Thoracic aorta (tissue), 2 donors: ENCODE measurements at places on chromosomes 7 and 10. TPM values are rescaled to one million over a fixed set of nuclear protein-coding genes. Genes with fewer than 3 reads are reported as not detected.
A peak's percentile ranks its signal among the peaks of the same experiment; 100 is the strongest.

PODXL gene
- total RNA-seq = 50.8 TPM

MAP3K8 gene
- 63.4 TPM for total RNA-seq

GIMAP5 gene
- 35.9 TPM for total RNA-seq

MRLN gene
- not detected for total RNA-seq

FKBP14 gene
- 15.2 TPM for total RNA-seq

TRIL gene
- total RNA-seq = 0.49 TPM

PDE6C gene
- not detected for total RNA-seq

SLC29A4 gene
- total RNA-seq = 0.14 TPM

FBXL15 gene
- total RNA-seq = 24.0 TPM

DNA sequence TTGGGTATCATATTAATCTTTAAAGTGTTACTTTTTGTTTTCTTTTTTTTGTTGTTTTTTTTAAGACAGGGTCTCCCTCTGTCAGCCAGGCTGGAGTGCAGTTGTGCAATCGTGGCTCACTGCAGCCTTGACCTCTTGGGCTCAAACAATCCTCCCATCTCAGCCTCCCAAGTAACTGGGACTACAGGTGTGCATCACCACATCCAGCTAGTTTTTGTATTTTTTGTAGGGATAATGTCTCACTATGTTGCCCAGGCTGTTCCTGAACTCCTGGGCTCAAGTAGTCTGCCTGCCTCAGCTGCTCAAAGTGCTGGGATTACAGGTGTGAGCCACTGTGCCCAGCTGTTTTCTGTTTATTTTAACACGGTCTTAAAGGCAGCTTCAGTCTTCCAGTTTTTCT, 23.3 kb downstream of the KMT2E start:
- DNase-seq = no peak
- H3K36me3 ChIP-seq = no peaks in the 10 kb centered on the region
- H3K4me3 ChIP-seq = no peak overlapping the region
- H3K27me3 ChIP-seq = no peaks in the 10 kb centered on the region
- peaks cover 56% of the 10 kb centered on the region for H3K4me1 ChIP-seq

GRCh38 chr10:35470925-35471315, 134.2 kb upstream of the GJD4 start:
- DNase-seq = no peak
- no peaks in the 10 kb centered on the region for H3K27me3 ChIP-seq
- H3K4me3 ChIP-seq = no peak overlapping the region
- no peaks in the 10 kb centered on the region for H3K36me3 ChIP-seq
- no peak overlapping the region for H3K27ac ChIP-seq

DNA sequence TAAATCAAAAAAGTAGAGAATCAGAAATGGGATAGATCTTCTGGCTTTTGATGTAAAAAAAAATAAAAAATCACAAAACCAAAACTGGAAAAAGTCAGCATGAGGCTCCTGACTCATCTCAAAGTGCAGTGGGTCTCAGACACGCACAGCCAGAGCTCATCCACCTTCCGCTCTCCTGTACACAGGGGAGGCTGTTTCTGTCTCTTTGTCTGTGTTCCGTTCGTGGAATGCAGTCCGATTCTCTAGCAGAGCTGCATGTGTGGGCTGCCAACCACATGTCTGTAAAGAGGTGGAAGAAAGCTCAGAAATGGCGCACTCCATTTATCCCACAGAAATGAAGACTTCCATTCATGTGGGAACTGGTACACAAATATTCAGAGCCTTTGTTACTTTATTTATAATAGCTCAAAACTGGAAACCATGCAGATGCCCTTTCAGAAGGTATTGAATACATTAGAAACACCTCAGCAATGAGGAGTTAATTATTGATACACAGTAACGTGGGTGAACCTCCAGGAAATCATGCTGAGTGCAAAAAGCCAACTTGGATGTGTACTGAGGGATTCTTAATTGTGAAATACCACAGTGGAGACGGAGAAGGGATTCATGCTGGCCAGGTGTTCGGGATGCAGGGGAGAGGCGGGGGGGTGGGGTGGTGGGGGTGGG, 123.3 kb downstream of the TRRAP start:
- H3K4me1 ChIP-seq = no peaks in the 10 kb centered on the region
- DNase-seq = no peak
- H3K27ac ChIP-seq = no peak overlapping the region
- peaks cover 44% of the 10 kb centered on the region for H3K36me3 ChIP-seq
- no peak overlapping the region for H3K4me3 ChIP-seq

DNA sequence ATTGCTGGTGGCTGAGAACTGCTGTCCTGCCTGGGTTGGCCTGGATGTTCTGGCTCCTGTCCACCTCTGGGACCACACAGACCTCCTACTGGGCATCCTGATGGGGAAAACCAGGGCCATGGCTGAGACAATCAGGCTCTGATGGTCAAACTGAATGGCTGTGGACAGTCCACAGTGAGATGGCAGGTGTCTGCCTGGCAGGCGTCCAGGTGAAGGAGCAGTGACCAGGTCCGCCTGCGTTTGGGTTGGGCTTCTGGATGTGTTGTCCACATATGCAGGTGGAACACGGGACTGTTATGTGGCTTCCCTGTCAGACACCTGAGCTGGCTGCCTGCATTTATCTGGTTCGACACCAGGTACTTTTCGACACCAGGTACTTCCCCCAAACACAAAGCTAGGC, 241.7 kb downstream of the BUB3 start:
- no peak for DNase-seq
- H3K4me1 ChIP-seq = no peaks in the 10 kb centered on the region
- H3K27me3 ChIP-seq = no peaks in the 10 kb centered on the region
- no peaks in the 10 kb centered on the region for H3K36me3 ChIP-seq
- no peak overlapping the region for H3K27ac ChIP-seq

DNA sequence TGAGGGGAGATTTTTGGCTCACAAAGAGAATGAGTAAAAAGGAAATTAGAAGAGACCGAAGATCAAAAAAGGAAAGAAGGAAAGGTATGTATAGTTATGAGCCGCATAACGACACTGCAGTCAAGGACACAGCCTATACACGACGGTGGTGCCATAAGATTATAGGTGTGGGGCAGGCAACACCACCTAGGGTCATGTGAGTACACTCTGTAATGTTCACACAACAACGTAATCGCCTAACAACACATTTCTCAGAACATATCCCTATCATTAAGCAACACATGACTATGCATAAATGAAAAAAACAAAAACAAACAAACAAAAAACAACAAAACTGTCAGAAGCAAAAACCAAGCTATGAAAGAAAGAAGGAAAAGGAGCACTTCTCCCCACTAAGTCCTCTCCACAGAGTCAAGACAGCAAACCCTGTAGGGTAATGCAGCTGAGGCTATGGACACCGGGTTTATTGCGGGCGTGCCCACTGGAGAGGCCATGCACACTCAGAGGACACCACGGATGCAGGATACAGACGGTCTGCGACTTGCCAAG, 45.1 kb downstream of the PIP4K2A start:
- no peak for DNase-seq
- H3K27ac ChIP-seq = no peak overlapping the region

DNA sequence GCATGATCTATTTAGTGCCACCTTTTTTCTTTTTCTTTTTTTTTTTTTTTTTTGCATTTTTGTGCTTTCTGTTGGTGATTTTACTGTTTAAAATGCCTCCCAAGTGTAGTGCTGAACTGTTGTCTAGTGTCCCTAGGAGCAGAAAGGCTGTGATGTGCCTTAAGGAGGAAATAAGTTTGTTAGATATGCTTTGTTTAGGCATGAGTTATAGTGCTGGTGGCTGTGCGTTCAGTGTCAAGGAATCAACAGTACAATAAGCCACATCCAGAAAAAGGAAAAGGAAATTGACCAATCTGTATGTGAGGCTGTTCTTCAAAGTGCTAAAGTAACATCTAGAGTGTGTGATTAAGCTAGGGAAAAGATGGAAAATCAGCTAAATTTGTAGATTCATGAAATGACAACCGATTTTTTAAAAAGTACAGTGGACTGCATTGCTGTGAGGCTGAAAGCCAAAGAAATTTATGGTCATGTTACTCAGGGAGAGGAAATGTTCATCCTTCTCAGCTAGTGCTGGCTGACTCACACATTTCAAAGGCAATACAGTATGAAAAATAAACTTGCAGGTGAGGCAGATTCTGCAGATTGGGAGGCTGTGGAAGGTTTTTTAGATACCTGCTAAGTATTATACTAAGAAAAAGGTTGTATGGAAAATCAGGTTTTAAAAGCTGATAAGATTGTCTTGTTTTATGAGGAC, 122.7 kb upstream of the ADCY1 start:
- no peak for DNase-seq
- no peak overlapping the region for H3K27ac ChIP-seq
- H3K4me3 ChIP-seq = no peak overlapping the region
- no peaks in the 10 kb centered on the region for H3K4me1 ChIP-seq

- DNase-seq = no peak
- H3K4me1 ChIP-seq = peaks cover 35% of the 10 kb centered on the region
- no peak overlapping the region for H3K27ac ChIP-seq
- H3K36me3 ChIP-seq = peaks cover 6% of the 10 kb centered on the region
- H3K27me3 ChIP-seq = no peaks in the 10 kb centered on the region
Observed at GRCh38 chr7:131068604-131069021, 259.1 kb upstream of the MKLN1 start.

DNA sequence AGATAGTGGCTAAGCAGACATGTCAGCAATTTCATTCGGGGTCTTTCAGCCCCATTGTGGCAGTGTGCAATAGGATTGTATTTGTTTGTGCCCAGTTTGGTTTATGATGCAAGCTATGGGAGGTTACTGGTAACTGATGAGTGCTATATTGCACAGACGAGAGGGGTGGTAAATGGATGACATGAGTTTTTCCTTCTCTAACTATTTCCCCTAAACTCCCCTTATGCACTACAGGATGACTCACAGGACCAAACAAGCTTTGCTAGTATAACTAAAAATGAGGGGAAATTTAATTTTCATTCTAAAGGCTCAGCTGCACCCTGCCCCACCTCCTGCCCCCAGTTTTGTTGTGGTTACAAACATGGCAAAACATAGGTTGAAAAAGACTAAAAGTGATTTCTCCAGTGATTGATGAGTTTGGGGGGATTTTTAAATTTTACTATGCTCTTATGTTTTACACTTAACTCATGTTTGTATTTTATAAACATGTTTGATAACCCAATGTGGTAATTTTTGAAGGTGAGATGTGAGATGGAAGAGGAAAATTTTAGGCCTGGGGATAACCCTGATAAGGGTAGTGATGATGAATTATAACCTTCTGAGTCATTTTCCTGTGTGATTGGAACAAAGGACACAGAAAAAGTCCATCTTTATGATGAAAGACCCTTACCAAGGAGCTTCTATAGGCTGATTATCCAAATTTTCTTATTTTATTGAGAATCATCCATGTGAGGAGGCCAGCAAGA, 60.8 kb upstream of the NAMPT start:
- no peaks in the 10 kb centered on the region for H3K4me1 ChIP-seq
- no peaks in the 10 kb centered on the region for H3K27me3 ChIP-seq
- no peak overlapping the region for H3K4me3 ChIP-seq
- DNase-seq = no peak

DNA sequence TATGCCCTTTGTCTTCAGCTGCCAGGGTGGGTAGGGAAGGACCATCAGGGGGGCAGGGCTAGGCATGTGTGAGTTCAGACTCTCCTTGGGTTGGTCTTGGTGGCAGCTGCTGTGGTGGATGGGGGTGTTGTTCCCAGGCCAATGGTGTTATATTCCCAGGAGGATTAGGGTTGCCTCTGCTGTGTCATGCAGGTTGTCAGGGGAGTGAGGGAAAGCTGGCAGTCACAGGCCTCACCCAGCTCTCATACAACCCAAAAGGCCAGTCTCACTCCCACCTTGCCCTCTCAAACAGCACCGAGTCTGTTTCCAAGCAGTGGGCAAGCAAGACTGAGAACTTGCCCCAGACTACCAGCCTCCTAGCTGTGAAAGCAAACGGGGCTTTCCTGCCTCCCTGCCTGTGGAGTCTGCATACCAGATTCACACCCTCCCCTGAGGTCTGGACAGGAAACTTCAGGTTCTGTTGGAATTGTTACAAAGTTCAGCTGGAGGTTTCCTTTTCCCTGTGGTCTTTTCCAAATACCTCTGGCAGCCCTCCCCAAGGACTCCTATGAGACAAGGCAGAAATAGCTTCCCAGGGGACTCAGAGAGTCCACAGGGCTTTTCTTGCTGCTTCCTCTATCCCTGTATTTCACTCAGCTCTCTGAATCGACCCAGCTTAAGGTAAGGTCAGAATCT, 1.4 kb downstream of the HYAL4 start:
- H3K27me3 ChIP-seq = no peaks in the 10 kb centered on the region
- no peak for DNase-seq
- peaks cover 19% of the 10 kb centered on the region for H3K4me1 ChIP-seq
- no peaks in the 10 kb centered on the region for H3K36me3 ChIP-seq

DNA sequence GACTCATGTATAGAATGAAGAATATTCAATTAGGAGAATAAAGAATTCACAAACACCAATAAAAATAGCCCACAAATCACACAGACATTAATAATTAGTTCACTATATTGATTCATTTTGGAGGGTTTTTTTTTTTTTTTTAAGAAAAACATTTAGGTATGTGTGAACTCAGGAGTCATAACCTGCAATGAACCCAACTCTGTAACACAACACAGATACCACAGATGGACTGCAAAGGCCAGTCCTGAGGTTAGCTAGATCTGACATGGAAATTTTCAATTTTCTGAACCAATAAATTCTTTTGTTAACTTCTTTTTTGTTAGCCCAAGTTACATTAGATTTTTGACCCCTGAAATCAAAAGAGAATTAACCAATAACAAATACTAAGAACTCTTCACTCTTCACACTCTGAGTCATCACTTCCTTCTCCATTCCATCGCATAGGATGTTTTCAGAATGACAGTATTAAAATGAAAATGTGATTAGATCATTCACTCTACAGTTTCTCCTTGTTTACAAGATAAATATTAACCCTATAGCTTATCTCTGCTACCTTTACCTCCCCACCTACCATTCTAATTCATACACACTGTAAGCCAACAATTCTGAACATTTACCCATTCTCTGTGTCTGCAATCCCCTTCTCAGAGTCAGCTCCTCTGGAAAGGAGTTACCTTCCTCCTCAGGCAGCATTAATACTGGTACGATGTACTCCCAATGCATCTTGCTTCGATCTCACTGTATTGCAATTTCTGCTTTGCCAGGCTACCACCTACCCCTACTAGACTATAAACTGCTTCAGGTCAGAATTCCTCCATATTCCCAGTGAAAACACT, 141.5 kb downstream of the LRRN3 start:
- DNase-seq = no peak
- H3K27me3 ChIP-seq = no peaks in the 10 kb centered on the region
- no peaks in the 10 kb centered on the region for H3K36me3 ChIP-seq
- no peaks in the 10 kb centered on the region for H3K4me1 ChIP-seq
- no peak overlapping the region for H3K4me3 ChIP-seq
- no peak overlapping the region for H3K27ac ChIP-seq

GRCh38 chr10:77392236-77392721, 245.3 kb downstream of the KCNMA1 start:
- peaks cover 45% of the 10 kb centered on the region for H3K4me1 ChIP-seq
- no peak overlapping the region for H3K4me3 ChIP-seq
- no peaks in the 10 kb centered on the region for H3K27me3 ChIP-seq
- H3K27ac ChIP-seq = peak overlapping the region; percentile 78
